Natural killer cell treated with Interleukin-12 subunit alpha and Interleukin-12 subunit beta and Interleukin-15 and Interleukin-18, amount 100 ng/mL, for 72 hours (primary cell): ENCODE measurements at places on chromosomes 5 and 9. TPM values are rescaled to one million over a fixed set of nuclear protein-coding genes. Genes with fewer than 3 reads are reported as not detected.
A peak's percentile ranks its signal among the peaks of the same experiment; 100 is the strongest.

GRCh38 chr5:63563008-63563917, 399.0 kb downstream of the HTR1A start:
- no peaks in the 10 kb centered on the region for H3K36me3 ChIP-seq
- no peaks in the 10 kb centered on the region for H3K4me1 ChIP-seq
- no peak overlapping the region for H3K27ac ChIP-seq
- no peaks in the 10 kb centered on the region for H3K27me3 ChIP-seq

- no peak for DNase-seq
- H3K4me1 ChIP-seq = no peaks in the 10 kb centered on the region
- H3K27me3 ChIP-seq = no peaks in the 10 kb centered on the region
- no peak overlapping the region for H3K27ac ChIP-seq
- no peaks in the 10 kb centered on the region for H3K36me3 ChIP-seq
Measured at GRCh38 chr9:93048566-93049448, 9.7 kb upstream of the SUSD3 start.

DNA sequence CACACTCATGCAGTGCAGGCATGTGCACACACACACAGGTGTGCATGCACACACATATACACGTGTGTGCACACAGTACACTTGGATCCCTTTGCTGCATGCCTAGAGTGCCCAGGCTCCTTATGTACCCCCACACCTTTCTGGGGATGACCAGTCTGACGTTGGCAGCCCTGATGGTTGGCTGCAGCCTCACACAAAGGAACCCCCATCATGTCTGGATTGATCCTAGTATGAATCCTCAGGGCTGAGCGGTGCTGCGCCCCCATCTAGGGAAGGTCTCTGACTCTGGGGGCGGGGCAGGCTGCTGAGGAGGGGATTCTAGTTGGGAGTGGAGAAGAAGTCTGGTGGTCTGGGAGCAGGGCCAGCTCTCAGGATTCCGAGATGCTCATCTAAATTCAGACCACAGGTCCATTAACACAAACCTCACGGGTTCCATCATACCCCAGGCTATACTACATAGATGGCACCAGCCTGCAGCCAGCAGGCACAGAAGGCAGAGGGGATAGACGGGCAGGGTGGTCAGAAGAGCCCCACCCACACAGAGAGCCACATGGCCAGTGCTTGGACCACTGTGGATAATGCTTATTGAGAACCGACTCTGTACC, 50.5 kb upstream of the OLFM1 start:
- no peaks in the 10 kb centered on the region for H3K36me3 ChIP-seq
- DNase-seq = no peak
- H3K4me3 ChIP-seq = no peak overlapping the region
- no peak overlapping the region for H3K27ac ChIP-seq
- peaks cover 2% of the 10 kb centered on the region for H3K27me3 ChIP-seq

DNA sequence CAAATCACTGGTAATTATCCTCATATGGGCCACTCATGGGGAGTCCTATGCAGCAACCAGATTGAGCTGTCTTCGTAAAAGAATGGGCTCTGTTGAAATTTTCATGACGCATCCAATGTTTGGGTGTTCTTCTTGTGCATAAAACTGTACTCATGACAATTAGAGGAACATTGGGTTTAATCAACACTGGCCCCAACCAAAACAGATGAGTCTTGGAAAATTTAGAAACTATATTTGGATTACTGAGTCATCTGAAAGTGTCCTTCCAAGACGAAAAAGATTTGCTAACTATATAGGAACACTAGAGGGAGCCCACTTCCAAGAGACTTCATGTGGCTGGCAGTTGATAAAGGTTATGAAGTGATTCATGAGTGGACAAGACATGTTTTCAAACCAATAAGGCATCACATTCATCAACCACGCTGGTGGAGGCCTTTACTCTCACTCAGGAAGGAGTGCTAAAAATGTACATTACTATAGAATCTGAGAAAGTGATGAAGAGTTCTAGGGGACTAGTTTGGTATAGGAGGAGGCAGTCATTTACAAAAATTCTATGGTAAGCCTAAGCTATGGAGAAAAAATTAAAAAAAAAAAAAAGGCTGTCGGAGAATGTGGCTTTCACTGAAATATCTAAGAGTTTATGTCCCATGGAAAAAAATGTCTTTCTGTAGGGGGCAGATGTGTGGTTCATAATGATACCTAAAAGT, 313.5 kb downstream of the PRDM9 start:
- no peaks in the 10 kb centered on the region for H3K4me1 ChIP-seq
- DNase-seq = no peak
- no peak overlapping the region for H3K27ac ChIP-seq
- H3K4me3 ChIP-seq = no peak overlapping the region
- peaks cover 4% of the 10 kb centered on the region for H3K36me3 ChIP-seq
- no peaks in the 10 kb centered on the region for H3K27me3 ChIP-seq

DNA sequence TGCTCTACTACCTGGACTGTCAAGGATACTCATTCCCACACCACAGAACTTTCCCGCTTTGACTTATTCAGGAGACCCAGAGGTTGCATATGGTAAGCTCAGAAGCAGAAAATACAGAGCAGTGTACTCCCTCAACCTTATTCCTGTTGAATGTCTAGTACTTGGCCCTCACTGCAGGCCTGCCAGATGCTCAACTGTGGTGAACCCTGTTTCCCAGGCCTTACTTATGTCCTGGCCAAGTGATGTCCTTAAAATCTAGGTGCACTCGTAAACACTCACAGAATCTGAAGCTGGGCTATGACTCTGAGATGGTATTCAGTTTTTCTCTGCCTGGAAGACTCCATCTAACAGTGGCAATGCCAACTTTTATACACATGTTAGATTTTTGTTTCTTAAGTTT, 21.0 kb downstream of the DIAPH1 start:
- H3K4me3 ChIP-seq = peak overlapping the region; percentile 35
- H3K27me3 ChIP-seq = no peaks in the 10 kb centered on the region
- H3K36me3 ChIP-seq = no peaks in the 10 kb centered on the region
- peaks cover 46% of the 10 kb centered on the region for H3K4me1 ChIP-seq
- DNase-seq = no peak

- DNase-seq = no peak
- H3K27me3 ChIP-seq = peaks cover 2% of the 10 kb centered on the region
- H3K27ac ChIP-seq = peak overlapping the region; percentile 69
- H3K4me1 ChIP-seq = peaks cover 29% of the 10 kb centered on the region
- peak overlapping the region; percentile 25 for H3K4me3 ChIP-seq
Measured at GRCh38 chr5:59599729-59600128, 293.8 kb downstream of the PDE4D start.

GBGT1 gene
- 7.2 TPM for total RNA-seq

SLC1A3 gene
- 1.2 TPM for total RNA-seq

TLX3 gene
- total RNA-seq = not detected

MPDZ gene
- total RNA-seq = not detected

PCDHGB3 gene
- total RNA-seq = 0.81 TPM
